ENCODE measurements at places on chromosomes 6 and 20.

DNA sequence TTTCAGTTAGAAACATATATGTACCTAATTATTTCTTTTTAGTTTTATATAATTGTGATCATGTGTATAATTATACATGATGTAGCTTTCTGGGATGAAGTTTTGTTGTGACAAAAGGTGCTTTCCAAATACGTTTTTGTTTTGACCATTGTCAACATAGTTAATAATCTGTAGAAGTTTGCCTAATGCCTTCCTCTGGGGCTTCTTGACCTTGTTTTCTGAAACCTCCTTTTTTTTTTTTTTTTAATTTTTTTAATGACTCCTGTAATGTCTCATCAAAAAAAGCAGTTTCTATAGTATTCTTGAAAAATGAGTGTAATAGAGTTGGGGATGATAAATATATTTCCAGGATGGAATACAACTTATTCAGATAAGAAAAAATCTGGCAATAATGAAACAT is 434.7 kb upstream of the SOX4 start:
- no peak for DNase-seq

DNA sequence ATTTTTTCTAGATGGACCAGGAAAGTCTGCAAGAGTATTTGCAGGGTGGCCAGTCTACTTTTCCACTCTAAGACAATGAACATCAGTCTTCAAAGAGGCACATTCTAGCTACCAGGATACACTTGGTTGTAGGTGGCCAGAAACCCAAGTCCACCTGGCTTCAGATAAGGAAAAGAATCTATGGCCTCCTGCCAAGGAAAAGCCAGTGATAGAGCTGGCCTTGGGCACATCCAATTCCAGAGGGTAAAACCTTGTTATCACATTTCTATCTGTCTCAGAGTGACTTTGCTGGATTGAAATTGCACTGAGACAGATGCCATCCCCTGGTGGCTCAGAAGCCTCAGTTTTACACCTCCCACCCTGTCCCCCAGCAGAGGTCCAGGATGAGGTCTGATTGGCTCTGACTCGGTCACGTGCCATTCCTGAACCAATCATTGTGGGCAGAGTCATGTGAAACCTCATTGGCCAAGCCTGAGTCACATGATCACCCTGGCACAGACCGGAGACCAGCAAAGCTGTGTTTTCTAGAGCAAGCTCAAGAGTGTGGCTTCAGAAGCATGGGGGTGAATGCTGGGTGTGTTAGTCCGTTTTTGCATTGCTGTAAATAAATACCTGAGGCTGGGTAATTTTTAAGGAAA is 497.4 kb upstream of the SULF2 start:
- DNase-seq: no peak

DNA sequence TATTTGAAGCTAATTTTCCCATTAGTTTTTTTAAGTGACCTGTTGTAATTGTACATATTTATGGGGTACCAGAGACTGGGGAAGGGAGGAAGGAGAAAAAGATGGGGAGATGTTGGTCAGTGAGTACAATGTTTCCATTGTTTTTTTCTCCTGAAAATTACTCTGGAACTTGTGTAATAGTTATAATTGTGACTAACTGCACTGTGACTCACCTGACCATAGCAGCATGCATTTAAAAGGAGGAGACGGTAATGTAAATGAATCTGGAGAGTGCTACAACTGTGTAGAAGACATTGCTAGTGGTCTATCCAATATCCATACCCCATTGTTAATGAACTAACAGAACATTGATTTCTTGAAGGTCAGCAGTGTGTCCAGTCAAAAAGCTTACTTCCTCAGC is 133.4 kb downstream of the RFPL4B start:
- no peak for DNase-seq

DNA sequence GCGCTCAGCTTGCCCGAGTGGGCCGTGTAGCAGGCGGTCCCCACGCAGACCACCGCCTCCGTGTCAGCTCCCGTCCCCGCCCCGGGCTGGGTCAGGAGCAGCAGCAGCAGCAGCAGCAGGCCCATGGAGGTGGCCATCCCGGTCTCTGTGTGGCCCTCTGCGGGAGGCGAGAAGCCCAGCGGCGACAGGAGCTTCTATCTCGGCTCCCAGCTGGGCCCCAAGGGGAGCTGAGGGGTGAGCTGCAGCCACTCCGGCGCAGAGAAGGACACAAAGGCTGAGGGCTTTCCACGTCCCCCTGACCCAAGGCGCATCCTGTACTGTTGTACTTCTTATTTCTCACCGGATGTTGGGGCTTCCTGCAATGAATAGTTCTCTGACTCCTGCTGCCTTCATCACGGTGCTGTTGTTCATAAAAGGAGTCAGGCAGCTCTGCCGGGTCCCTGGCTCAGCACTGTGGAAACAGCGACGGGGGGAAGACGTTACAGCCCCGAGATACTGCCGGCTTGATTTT is at the start of gene CD93:
Gene CD93 (minus strand): TSS at position 269 of the 511 bp plus-strand sequence. CDS start 132 bp downstream, at position 137.
- DNase-seq: peak; percentile 95

GRCh38 chr6:89299466-89299850 is 15.6 kb downstream of the GABRR2 start:
- DNase-seq: peak; percentile 83

GRCh38 chr20:9241721-9242427 is 173.0 kb downstream of the PLCB4 start:
- DNase-seq: no peak

DNA sequence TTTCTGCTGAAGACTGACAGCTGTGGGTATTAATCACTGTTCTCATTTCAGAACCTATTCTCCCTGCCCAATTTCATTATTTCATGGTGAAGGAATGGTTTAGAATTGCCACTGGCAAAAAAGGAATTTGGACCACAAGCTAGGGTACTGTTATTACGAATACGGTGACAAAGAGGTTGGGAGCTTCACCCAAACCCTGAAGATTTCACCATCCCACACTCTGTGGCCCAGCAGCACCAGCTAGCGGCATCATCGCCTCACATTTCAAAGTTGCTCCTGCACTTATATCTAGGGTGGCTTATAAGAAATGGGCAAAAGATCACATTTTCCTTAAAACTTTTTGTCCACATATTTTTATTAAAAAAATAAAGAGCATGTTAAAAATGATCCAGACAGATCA is 236.1 kb downstream of the SYNDIG1 start:
- DNase-seq: no peak

- peak; percentile 66 for DNase-seq
Observed at GRCh38 chr6:28943557-28944411, 20.0 kb upstream of the TRIM27 start.

GRCh38 chr6:80535914-80536565 is 429.6 kb downstream of the BCKDHB start:
- DNase-seq: no peak

DNA sequence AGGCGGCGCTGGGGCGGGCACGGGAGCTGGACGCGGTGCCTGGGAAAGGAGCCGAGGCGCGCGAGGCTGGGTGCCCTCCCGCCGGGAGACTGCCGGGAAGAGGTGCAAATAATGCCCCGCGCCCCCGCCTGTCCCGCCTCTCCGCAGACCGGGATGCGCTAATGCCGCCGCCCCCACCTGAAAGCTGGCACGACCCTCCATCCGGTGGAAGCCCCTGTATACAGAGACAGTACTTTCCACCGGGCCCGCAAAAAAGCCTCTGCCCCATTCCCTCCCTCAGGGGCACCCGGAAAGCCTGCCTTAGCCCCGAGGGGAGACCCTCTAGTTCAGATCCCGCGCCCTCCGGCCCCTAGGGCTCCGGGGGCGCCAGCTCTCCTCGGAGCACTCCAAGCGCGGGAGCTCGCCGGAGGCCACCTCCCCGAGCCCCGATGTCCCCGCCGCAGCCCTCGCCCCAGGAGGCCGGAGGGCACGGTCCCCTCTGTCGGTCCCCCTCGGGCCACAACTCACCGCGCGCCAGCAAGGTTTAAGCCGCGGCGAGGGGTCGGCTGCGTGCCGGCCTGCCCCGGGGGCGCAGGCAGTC is 1.2 kb downstream of the GRM4 start:
- DNase-seq: no peak

DNA sequence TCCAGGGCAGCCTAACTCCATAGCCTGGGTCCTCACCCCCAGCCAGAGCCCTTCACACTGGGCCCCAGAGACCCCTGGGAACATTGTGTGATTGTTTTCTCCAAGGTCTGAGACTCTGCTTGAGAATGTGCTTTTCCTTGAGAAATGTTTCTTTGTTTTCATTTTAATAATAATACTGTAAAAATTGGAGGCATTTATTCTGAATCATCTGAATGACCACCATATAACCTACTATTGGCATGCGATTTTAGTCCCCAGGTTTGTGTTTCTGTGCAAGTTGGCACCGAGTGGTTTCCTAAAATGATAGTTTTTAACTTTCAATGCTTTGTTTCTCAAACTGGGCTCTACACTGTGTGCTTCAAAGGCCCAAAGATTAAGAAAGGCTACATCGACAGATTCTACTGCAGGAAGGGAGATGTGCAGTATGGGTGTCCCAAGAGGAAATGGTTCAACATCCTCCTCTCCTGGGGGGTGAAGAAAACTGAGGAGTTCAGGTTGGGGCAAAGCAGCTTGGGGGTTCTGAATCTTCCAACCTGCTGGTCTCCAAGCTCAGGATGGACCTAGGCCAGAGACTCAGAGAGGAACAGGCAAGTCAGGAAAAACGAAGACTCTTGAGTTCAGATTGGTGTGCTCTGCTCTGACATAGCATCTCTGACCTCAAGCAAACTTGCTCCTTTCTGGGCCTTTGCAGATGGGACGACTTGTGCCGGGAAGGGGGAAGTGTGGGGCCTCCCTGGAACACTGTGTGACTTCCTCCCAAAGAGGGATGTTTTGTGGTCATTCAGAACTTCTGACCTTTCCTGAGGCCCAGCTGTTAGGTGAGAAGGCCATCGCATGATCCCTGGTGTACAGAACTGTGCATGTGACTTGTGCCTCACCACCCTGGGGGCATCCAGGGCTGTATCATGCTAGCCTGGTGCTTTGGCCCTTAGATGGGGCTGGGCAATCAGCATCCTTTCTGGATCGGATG is 31.0 kb downstream of the DAAM2 start:
- no peak for DNase-seq

- DNase-seq: peak; percentile 64
Observed at GRCh38 chr6:149334201-149334600, 16.7 kb downstream of the TAB2 start.

DNA sequence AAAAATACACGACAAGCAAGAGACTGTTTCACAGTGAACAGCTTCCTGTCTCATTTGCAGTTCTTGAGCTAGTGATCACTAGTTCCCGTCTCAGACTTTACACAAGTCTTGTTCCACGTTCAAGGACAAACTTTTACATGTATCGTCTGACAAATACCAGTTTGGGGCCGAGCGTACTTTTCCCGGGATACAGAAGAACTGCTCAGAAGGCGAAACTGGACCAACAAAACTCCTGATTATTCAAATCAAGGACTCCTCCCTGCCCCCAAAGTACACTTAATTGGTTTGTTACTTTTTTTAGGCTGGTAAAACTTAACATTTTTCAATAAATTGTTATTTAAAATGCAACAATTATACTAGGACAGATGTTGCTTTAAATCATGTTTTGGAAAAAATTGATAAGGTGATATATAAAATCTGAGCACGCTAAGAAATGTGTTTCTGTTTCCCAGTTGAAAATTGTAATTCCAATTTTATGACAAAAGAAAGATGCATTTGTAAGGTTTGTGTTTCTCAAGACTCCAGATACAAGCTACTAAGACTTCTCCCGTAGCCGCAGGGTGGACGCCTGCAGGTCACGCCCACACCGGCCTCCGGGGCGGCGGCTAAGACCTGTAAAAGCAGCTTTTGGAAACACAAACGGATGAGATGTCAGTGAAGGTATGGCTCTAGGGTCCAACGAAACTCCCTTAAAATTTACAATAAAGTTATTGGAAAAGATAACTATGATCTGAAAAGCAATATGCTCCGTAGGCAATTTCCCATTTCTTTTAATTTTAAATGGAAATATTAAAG is 16.8 kb upstream of the TCFL5 start:
- DNase-seq: no peak

DNA sequence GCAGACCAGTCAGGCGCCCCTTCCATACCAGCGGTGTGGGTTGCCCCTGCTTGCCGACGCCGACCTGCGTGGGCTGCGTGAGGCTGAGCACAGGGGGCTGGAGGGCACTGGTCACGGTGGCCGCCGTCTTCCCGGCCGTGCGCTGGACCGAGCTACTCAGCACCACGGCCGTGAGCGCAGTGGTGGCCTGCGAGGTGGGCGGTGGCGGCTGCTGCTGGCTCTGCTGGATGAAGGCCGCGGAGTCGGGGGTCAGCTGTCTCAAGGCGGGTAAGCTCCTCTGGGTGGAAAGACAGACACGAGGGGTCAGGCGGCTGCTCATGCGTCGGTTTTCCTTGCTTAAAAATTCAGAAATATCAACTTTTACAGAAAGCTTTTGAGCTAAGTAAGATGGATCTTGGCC is 59.2 kb downstream of the TAF4 start:
- no peak for DNase-seq

- no peak for DNase-seq
Observed at GRCh38 chr6:81023007-81023582, 729.4 kb downstream of the TENT5A start.

GRCh38 chr20:37376324-37376723 is 30.4 kb downstream of the SRC start:
- DNase-seq: no peak

GRCh38 chr20:3818155-3819151 is 1.9 kb upstream of the AP5S1 start:
- DNase-seq: peak; percentile 69

GRCh38 chr6:110517034-110517433 is 40.6 kb upstream of the SLC22A16 start:
- DNase-seq: no peak

GRCh38 chr6:13666194-13667105 is 45.2 kb downstream of the RANBP9 start:
- DNase-seq: no peak

GRCh38 chr6:69368613-69369012 is 428.2 kb downstream of the LMBRD1 start:
- DNase-seq: no peak

DNA sequence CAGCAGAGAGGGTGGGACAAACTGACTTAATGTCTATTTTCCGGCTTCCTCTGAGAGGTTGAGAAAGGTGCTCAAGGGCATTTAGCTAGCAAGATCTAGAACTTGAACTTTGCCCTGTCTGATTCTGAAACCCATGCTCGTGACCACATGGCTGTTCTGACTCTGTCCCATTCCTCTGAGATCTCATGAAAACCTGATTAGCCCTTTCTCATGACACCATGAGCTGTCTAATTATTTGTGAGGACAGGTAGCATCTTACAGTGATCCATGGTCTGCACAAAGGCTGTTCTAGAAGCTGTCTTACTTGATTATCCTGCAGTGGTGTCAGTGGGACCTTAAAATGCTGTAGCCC is 89.6 kb upstream of the TOX2 start:
- DNase-seq: no peak

DNA sequence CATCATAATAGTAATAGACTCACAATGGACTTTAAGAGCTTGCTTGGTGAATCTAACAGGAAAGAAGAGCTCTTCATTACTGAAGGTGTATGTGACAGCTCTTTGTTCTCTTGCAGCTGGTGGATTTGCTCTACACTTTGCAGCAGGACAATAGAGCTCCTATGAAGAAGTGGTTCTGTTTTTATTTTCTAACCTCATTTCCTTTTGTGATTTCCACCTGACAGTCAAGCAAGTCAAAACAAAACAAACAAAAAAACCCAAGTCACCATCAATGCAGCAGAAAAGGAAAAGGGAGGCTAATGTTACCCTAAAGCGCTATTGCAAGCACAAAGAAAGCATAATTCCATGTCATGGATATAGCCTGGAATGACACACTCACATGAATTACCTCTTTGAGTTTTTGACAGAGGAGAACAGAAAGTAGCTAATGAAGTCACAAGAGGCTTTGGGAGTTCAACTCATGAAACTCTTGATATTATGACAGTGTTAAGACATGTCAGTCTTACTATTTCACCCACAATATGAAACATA is 1188.1 kb downstream of the EPHA7 start:
- DNase-seq: no peak

Data from endothelial cell of umbilical vein (primary cell).